DMS79 treated with DMSO at 0.1 percent for 48 hours (cell line): ENCODE measurements at places on chromosomes 7 and 10.

- DNase-seq = no peak
Observed at GRCh38 chr7:104005197-104005596, 15.7 kb upstream of the RELN start.

GRCh38 chr7:70583965-70584883 lies 547.7 kb upstream of the GALNT17 start:
- no peak for DNase-seq

GRCh38 chr10:120732643-120733313 lies 118.4 kb upstream of the WDR11 start:
- no peak for DNase-seq

- DNase-seq = no peak
Observed at GRCh38 chr7:129266181-129266580, 41.4 kb downstream of the AHCYL2 start.

DNA sequence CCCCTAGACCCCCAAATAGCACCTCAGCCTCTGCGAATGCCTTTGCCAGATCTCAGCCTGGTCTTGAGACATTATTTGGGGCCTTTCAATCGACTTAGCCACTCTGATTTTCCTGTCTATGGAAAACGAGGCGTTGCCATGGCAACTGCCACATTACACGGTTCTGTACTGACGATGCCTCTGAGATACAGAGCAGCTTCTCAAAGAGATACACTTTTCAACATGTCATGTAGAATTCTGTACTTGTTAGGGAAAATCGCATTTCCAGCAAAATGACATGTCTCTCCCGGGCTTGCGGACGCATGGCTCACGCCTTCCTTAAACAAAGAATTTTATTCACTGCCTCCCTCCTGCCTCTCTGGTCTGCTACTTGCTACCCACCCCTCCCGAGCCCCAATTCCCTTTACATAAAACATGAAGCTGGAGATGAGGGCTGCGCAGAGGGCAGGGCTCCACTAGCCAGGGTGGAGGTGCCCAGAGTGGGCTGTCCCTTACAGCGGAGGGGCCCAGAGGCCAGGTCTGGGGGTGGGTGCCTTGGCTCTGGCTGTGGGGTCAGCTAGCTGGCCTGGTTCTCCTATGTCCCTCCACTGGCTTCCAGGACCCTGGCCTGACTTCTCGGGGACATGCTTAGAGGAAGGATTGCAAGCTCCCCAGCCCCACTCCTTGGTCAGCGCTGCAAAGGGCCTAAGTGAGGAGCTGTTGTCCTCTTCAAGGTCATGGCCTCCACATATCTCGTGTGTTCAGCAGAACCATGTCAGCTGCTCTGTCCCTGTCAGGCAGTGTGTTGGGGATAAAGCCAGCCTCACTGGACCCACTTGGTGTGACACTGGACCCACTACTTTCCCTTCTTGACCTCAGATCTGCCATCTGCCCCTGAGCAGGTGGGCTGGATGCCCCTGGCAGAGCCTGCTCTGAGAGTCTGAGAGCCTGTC lies 342.5 kb downstream of the RPS24 start:
- no peak for DNase-seq

DNA sequence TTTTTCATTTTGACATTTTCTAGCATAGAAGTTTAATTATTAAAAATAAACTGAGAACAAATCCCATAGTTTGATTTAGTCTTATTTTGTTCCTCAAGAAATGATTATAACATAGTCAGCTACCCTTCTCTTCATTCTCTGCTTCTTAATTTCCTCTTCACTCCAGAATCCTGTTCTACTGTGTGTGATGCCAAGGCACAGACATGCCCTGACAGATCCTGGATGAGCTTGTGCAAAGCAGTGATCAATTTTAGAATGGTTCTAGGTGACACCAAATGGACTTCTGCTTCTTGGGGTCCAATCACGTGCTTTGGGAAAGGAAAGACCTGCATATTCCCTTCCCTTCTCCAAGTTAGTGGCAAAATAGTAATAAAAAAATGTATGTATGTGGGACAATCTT lies 665.6 kb downstream of the MAGI2 start:
- no peak for DNase-seq

GRCh38 chr7:155349601-155350331 lies 52.1 kb downstream of the INSIG1 start:
- DNase-seq = no peak

DNA sequence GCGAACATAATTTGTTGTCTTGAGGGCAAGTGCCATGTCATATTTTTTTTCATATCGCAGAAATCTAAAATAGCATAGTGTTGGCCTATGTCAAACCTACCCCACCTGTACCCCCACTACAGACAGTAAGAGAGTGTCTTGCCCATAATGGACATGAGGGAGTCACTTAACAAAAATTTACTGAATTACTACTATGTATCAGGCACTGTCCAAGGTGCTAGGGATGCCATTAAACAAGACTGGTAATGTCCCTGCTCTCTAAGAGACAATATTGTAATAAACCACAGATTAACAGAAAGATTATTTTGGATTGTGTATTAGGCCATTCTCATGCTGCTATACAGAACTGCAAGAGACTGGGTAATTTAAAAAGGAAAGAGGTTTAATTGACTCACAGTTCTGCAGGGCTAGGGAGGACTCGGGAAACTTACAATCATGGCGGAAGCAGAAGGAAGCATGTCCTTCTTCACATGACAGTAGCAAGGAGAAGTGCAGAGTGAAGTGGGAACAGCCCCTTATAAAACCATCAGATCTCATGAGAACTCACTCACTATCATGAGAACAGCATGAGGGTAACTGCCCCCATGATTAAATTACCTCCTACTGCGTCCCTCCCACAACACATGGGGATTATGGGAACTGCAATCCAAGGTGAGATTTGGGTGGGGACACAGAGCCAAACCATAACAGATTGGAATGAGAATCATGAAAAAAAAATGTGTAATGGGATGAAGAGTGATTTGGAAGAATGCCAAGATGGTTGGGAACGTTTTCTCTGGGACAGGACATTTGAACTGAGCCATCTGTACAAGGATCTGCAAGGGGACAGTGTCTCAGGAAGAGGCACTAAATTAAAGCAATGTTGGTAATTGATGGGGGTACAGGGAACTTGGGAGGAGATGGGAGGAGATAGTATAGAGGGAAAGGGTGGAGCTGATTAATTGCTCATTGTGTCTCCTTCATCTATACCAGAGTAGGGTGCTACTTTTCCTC lies 108.5 kb downstream of the FAM107B start:
- no peak for DNase-seq

- no peak for DNase-seq
Observed at GRCh38 chr10:44281089-44281613, 103.7 kb downstream of the CXCL12 start.

GRCh38 chr10:62746951-62747729 lies 57.4 kb upstream of the ADO start:
- DNase-seq = no peak

DNA sequence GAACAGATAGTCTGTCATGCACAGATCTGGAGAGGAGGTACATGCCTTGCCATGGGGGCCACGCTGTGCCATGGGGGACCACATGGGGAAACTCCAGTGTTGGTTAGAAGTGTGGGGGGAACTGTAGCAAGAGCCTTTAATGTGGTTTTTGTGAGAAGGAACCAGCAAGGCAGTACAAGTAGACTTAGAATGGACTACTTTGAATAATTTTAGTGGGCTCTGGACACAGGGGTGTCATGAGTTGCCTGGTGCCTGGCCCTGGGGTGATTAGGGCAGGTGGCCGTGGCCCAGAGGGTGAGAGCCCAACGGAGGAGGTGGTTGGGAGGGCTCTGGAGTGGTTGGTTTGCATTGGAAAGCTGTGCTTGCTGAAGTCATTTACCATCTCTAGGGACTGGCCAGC lies 77.2 kb downstream of the CXCL12 start:
- no peak for DNase-seq

DNA sequence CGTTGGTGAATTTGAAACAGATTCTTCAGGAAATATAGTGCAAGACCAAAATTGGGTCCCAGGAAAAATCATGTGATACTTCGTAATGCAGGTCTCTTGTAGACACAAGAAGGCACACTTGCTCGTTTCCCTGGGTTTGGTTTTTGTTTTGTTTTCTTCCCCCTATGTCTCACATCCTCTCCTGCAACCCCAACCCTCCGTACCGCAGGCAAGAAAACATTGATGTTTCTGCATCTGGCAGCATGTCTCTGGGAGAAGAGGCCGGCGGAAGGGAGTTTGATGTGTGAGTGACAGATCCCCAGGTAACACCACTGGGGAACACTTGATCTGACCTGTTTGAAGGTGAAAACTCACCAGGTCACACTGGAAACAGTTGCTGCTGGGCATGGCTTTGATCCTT lies 718.5 kb downstream of the AUTS2 start:
- no peak for DNase-seq

DNA sequence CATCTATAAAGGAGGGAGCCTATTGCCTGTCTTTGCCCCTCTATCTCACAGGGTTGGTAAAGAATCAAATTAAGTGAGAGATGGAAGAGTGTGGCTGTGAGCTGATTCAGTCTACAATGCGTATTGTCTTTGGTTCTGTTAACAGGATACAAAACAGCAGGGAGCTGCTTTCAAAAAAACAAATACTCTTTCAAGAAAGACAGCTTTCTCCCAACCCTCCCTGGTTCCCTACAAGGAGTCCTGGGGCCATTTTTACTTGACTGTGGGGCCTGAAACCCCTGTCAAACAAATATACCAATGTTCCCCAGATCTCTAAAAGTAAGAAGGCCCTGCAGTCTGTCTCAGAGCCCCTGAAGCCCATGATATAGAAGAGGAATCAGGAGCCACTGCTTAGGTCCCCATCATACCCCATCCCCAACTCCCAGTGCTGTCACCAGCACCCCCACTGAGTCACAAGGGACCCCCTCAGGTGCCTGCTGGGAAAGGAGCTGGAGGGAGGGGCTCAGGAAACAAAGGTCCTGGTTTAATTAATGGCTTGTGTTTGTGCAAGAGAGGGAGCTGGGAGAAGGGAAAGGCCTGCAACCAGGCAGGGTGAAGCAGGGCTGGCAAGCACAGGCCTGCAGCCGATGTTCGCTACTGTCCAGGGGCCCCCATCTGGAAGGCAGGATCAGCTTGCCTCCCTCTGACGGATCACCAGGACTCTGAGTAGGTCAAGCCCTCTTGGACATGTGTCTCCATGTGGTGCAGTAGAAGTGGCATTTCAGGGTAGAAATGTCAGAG lies 182.0 kb upstream of the GHITM start:
- DNase-seq = no peak

DNA sequence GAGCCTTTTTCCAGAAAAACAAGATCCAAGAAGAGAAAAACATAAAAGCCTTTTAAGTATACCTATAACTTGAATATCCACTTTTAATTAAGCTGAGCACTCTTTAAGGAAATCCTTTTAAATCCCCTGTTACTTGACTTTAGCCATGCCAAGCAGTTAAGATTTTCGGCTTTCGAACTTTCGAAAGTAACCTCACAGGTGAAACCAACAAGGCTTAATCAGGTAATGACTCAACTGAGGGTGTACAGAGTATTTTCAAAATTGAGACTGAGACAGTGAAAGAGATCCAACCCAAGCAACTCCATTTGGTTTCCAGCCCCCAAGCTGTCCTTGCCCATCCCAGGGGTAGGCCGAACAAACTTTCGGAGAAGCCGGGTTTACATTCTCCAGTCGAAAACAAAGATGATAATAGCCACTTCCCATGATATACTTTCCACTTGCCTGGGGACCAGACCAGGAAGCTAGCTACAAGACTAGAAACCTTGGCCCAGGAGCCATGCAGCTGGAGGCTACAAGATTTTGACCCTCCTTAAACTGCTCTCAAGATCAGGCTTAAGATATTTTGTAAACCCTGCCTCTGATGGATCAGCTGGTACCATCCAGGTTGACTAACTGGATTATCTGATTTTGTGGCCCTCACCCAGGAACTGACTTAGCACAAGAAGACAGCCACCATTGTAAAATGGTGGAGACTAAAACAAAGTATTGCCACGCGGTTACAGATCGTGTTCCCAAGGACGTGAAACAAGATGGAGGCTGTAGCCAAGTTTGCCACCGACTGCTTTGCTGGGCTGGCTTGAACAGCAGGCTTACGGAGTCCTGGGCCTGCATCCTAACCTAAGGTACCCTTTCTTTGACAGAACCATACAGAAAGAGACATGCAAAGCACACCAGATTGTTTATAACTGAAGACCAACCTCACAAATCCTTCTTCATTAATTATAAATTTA lies 32.3 kb downstream of the C1GALT1 start:
- DNase-seq = no peak

DNA sequence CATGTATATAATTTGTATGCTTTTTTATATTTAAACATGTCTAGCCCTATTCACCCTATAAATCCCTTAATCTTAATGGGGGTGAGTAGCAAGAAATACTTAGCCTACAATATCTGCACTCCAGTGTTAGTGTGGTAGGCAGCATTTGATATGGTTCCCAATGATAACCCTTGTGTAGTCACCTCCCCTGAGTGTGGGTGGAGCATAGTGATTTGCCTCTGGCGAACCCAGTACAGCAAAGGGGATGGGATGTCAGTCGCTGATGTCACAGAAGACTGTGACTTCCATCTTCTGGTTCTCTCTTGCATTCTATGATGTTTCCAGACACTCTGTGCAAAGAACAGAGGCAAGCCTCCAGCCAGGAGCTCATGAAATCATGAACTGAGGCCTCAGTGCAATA lies 211.2 kb downstream of the CRPPA start:
- DNase-seq = no peak

DNA sequence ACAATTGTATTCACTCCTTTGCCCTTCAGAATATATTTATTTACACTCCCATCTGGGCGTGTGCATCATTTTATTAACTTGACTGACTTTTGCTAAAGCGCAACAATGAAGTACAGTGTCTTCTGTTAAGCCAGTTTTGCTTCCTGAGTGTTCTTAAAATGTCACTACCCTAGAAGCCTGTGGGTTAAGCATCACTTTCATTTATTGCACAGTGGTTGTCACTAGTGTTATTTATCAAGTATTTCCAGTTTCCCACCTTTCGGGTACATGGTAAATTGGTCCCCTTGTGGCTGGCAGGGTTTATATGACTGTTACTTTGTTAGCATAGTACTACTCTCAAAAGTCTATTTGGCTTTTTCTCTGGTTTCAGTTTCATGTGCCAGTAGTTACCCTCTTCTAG lies 3.3 kb downstream of the HILPDA start:
- DNase-seq = no peak

GRCh38 chr7:121572615-121573014 lies 176.5 kb upstream of the FAM3C start:
- no peak for DNase-seq

GRCh38 chr10:53370347-53370746 lies 597.8 kb upstream of the MBL2 start:
- no peak for DNase-seq

DNA sequence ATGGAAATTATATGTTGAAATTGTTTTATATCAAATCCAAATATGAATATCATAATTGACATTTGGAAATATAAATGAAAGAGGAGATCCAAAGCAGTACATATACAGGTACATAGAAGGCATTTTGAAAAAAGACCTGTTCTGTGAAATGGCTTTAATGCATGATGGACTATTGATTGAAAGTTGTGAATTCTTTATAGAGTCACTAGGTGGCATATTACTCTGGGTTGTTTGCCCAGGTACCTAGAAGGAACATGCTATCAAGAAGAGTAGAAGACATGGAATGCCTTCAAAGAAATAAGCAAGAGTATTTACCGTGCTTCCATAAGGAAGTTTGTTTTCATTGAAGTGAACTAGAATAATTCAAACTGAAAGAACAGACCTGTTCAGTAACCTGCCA lies 160.0 kb upstream of the ANK3 start:
- no peak for DNase-seq

- DNase-seq = no peak
Observed at GRCh38 chr10:106571192-106571946, 593.1 kb downstream of the SORCS1 start.
